ENCODE measurements at places on chromosomes 13 and 19.

DNA sequence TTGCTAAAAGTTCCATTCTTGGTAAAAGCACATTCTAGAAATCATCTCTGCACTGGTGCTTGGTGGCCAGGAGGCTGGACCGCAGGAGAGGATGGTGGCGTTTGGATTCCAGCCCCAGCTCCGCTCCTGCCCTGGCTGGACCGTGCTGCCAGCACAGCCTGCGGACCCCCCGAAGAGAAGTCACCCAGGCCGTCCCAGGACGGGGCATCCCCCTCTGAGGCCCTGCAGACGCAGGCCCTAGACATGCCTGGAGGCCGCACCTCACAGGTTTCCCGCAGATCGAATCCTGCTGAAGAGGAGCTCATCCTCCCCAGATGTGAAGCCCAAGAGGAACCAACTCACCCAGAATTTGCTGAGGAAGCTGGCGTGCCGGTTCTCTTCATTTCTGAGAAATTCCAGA, 159.0 kb downstream of the TEX29 start:
- DNase-seq: no peak

- no peak for DNase-seq
Observed at GRCh38 chr13:113078902-113079780, 26.4 kb upstream of the F7 start.

DNA sequence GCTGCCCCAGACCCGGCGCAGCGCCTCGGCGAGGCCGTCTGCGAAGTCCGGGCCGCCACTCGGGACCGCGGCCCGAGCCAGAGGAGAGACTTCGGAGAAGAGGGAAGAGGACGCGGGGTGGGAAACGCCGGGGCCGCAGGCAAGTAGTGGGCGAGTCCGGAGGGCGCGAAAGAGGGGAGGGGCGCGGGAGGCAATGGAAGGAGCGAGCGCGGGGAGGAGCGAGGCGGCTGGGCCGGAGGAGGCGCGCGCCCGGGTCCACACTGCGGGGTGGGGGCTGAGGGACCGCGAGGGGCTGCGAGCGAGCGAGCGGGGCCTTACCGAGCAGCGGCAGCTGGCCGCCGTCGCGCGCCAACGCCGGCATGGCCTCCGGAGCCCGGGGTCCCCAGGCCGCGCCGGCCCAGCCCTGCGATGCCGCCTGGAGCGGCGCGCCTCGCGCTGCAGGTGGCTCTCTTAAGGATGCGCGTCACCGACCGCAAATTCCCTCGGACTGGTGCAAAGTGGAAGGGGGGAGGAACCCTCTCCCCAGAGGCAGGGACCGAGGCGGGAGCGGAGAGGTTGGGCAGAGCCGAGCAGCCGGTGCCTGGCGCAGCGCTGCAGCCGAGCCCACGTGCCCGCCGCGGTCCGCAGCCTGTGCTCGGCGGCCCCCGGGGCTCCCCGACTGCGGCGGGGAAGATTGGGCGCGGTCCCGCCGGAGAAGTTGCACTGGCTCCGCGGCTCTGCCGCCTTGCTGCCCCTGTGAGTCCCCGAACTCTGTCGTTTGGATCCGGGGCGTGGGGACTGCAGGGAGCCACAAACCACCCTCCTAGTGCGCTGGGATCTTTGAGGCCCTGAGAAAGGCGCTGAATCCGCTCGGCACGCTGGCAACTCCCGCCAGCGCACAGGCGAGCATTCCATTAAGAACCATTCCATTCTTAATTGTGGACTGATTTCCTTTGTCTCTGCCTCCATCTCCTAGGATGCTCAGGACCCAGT, at the start of gene FLT3:
Gene FLT3, minus strand, starts transcription at position 427 of the 972 bp plus-strand sequence. Its CDS starts 66 bp downstream, at position 361.
- DNase-seq: peak; percentile 16

- no peak for DNase-seq
Observed at GRCh38 chr19:5773276-5773675, 11.3 kb downstream of the PRR22 start.

- DNase-seq: no peak
Observed at GRCh38 chr13:28659621-28659970, 666 bp downstream of the POMP start.

GRCh38 chr13:27036236-27036981, 135.2 kb downstream of the USP12 start:
- DNase-seq: no peak

DNA sequence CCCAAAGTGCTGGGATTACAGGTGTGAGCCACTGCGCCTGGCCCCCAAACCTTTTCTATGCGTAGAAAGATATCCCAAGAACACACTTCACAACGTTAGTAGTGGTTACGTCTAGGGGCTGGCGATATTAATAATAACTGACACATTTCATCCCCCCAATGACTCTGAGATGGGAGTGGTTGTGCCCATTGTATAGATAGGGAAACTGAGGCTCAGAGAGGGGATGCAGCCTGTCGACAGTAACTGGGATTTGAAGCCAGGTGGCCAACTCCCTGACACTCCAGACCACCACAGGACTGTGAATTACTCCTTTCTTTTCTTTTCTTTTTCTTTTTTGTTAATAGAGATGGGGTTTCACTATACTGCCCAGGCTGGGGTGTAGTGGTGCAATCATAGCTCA, 25.3 kb upstream of the PTPRS start:
- DNase-seq: no peak

- no peak for DNase-seq
Observed at GRCh38 chr19:38900202-38900629, 447 bp downstream of the NFKBIB start.

- no peak for DNase-seq
Observed at GRCh38 chr13:62482351-62482750, 1066.7 kb upstream of the PCDH20 start.

Data from activated naive CD4-positive, alpha-beta T cell treated with anti-CD3 and anti-CD28 coated beads, Interleukin-2, amount 50 U/mL, for 16 hours (primary cell).